ENCODE measurements at places on chromosomes 7 and 10.

- DNase-seq: no peak
Measured at GRCh38 chr10:9833942-9834341, 1183.7 kb upstream of the CELF2 start.

- no peak for DNase-seq
Measured at GRCh38 chr7:115635876-115636275, 394.7 kb downstream of the TFEC start.

GRCh38 chr10:69446650-69447151, 4.6 kb upstream of the TSPAN15 start:
- DNase-seq: no peak

- no peak for DNase-seq
Measured at GRCh38 chr7:130986261-130986690, 252.3 kb upstream of the KLF14 start.

- no peak for DNase-seq
Measured at GRCh38 chr10:36465604-36466379, 659.6 kb upstream of the ANKRD30A start.
